ENCODE measurements at places on chromosomes 12 and 14.

- DNase-seq, result no peak
These were observed 353.6 kb downstream of the LRFN5 start for GRCh38 chr14:41960281-41960680.

DNA sequence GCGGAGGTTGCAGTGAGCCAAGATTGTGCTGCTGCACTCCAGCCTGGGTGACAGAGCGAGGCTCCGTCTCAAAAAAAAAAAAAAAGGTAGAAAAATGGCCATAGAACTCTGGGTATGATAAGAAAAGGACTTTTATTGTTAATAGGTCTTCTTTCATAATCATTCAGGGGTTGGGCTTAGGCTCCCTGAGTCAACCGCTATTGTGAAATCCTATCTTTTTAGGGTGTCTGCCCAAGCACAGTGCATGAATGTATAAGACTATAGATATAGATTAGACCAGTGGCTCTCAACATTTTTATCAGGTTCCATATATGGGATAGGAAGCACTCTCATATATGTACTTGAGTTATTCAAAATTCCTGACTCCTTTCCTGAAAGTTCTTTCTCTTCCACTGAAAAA is 48.7 kb upstream of the USP15 start:
- no peak for DNase-seq

DNA sequence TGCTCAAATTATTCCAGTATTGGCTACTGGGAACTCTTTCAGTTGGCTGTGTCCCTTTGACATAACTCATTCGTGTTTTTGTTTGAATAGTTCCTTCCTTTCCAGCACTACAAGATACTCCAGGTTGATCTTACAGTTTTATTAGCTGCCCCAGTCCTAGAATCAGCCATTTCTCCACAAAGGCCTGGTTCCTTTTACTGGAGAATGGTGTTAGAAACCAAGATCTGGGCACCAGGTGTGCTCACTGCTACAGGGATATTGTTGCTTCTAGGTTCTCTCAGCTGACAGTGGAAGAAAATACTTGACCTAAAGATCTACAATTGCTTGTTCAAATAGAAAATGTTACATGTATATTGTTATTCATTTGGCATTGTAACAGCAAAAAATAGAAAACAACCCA is 21.9 kb downstream of the CDK17 start:
- no peak for DNase-seq

- DNase-seq, result peak; percentile 66
These were observed 41.0 kb upstream of the NCOR2 start for GRCh38 chr12:124608450-124608870.

DNA sequence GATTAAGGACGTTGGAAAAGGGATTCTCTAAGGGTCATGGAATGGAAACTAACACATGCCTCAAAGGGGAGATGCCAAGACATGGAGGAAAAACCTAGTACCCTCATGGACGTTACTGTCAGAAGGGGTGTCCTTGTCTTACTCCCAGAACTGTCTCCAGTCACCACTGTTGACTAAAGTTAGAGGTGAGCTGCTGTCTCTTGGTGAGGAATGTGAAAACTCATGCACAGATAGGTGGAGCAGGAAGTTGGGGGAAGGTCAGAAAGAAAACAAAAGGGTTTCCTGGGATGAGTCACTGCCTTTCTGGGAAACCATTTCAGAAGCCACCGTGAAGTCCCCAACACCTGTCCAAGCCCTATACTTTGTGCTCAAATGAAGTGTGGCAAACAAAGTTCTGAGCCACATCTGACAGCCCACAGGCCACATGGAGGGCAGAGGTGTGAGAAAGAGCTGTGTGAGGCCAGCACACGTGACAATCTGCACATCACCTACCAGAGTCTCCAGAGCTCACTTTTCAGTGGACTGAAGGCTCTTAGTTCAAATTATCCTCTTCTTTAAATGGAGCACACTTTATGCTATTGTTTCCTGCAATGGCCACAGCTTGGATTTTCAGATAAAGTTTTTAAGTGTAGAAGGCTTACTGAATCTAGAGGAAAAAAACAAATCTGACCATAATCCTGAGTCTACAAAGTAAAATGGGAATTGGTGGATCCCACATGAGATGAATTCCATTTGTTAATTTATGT is 92.9 kb upstream of the EGLN3 start:
- no peak for DNase-seq

DNA sequence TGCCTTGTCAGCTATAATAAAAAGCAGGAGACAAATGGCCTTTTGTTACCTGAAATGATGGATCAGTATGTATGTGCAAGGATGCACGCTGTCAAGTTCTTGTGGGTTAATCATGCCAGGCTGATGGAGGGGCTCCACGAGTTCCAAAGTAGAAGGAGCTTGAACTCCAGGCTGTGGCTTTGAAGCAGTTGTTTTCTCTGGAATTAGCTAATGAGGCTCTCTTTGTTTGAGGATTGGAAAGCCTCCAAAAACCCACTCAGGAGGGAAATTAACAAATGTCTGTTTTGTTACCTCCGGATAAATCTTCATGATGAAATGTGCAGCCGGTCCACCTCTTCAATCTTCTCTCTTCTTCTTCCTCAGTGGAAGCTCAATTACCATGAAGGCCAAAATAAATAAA is 605.5 kb downstream of the DIO2 start:
- peak; percentile 80 for DNase-seq

DNA sequence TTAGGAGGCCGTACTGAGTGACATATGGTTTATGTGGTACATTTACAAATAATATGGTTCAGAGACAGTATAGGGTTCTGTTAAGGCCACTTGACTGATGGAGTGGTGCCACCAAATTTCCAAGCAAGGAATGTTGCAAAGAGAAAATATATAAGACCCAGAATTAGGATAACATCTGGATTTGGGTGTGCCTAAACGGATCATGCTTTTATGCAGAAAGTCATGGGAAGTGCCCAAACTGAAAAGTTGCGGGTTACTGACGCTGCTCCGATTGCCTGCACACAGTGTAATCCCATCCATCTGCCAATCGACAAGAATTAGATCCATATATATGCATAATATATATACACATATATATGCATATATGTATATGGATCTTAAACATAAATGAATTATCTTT is 138.4 kb upstream of the DCN start:
- DNase-seq, result no peak

GRCh38 chr12:89319122-89319521 is 33.2 kb downstream of the DUSP6 start:
- DNase-seq, result no peak

DNA sequence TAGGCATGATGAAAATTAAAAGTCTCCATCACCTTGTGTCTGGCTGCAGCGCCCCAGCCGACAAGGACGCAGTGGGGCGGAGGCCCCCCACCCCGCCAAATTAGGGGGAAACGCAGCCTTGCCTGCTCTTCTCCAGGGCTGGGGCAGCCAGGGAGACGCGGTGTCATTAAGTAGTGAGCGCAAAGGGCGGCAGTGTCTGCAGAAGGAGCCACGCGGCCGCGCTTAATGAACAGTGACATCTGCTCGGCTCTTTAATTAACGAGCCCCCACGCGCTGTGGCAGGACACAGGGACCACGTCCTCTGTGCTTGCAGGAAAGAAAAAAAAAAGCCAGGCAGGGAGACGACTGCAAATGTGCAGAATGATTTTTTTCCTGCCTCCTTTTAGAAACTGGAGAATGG is 93.4 kb upstream of the NCOR2 start:
- peak; percentile 92 for DNase-seq

- DNase-seq, result no peak
These were observed 332.4 kb upstream of the PRICKLE1 start for GRCh38 chr12:42921741-42922504.

DNA sequence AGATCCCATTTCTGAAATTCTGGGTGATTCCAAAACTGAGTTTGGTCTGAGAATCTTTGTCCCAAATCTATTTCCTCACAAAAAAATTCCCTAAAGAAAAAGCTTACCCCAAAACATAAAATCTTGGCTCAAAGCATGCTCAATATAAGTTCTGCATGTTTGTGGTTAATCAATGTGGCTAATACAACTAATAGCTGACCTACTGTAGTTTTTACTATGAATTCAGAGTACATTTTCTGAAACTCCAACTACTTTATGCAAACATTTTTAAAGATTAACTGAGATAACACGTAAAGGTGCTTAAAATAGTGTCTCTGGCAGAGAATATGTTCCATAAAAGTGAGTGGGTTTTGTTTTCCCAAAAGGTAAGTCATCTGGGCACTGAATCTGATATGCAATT is 133.1 kb downstream of the MED13L start:
- no peak for DNase-seq
